ENCODE measurements at places on chromosomes 11 and 22.

DNA sequence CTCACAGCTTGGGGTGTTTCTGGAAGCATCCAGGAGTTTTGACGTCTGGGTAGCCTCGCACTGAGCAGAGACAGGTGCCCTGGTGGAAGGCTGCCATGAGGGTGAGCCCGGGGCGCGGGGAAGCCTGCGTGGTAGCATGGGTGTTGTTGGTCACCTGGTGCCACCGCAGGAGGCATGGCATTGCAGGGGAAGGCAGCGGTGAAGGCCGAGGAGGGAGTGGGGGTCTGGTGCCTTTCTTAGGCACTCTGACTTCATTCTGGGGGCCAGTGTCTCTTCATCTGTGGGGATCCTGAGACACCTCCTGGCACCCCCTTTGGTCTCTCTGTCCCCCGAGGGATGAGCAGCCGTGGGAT, 271.2 kb downstream of the TBC1D22A start:
- DNase-seq: no peak

DNA sequence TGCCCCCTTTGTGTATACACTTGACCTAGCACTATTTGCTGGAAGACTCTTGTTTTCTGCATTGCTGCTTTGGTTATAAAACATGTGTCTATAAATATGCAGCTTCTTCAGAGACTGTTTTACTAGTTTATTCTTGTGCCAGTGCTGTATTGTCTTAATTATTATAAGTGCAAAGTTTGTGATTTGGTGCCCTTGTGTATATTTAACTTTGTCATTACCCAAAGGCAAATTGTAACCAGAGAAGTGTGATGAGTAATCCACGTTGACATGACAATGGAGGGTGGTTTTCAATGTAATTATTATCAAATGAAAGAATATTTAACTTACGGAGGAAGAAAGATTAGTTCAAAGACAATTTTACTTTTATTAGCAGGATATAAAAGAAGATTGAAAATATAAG, 75.0 kb upstream of the PRODH start:
- no peak for DNase-seq

GRCh38 chr22:35582861-35583670, 34.1 kb downstream of the MB start:
- DNase-seq: peak; percentile 64

DNA sequence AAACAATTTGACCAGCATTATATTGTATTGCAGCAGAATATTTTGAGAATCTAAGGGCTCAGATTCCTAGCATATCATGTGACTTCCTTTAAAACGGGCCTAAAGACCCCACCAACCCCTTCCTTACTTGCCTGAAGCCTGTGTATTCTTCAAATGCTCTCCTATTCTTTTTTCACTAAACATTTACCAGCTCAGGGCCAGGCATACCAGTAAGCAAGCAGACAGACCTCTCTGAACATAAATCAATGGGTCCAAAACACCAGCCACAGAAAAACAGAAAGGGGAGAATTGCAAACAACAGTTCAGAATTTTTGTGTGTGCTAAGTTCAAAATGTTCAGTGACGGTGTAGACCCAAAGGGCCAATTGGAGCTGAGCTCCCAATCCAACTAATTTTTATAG, 64.8 kb upstream of the TIMP3 start:
- DNase-seq: no peak

- DNase-seq: no peak
These were observed 80.5 kb upstream of the CHRM4 start for GRCh38 chr11:46471943-46472661.

DNA sequence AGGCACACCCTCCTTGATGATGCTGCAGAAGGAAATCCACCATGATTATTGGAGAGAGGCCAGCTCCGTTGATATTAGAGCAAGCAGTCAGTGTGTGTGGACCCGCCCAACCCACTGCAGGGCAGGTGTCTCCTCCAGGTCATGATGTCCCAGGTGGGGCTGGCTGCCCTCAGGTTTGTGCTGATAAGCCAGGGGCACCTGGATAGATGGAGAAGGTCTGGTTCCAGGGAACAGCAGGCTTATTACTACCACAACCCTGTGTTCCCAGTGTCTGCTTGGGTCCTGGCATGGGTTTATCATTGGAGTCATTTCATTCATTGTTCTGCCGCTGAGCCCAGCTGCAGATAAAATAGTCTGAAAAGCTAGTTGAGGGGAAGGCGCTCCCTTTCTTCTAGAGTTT, 181.1 kb upstream of the NECTIN1 start:
- DNase-seq: no peak

DNA sequence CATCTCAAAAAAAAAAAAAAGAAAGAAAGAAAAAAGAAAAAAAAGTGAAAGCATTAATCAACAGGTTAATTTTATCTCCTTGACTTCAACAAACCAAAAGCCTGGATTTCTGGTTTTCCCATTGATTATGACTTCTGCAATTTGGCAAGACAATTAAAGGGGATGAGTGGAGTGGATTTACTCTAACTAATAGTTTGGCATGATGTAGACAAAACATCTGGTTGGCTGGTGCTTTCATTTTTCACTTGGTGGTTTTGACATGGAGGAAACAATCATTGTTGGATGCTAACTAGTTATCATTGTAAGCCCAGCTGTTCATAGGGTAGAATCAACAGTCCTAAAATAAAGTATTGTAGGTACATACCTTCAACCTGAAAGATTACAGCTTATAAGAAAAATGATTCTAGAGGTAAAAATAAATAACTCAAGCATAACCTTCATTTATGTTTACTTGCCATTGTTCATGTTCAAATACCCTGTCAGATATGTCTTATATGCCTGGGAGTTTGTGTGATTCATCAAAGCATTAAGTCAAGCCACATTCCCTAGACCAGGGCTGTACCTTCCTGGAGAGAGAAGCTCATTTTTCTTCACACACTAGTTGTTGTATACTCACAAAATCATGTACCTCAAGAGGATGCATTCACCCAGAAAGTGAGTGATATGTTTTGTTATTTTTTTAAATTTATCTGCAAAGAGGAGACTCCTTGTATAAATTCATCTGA, 15.1 kb downstream of the FIBIN start:
- no peak for DNase-seq

GRCh38 chr22:33869946-33870345, 50.3 kb downstream of the LARGE1 start:
- no peak for DNase-seq

- DNase-seq: no peak
These were observed 84.3 kb downstream of the MSANTD4 start for GRCh38 chr11:105937738-105938137.

- no peak for DNase-seq
These were observed 489.5 kb upstream of the B3GAT1 start for GRCh38 chr11:134901542-134901941.

Measured in activated T-cell treated with anti-CD3 and anti-CD28 coated beads, Interleukin-2, amount 50 U/mL, for 1 hour (primary cell).